ENCODE measurements at places on chromosomes 12 and 14. TPM values are rescaled to one million over a fixed set of nuclear protein-coding genes. Genes with fewer than 3 reads are reported as not detected.
A peak's percentile ranks its signal among the peaks of the same experiment; 100 is the strongest.

- DNase-seq: no peak
Measured at GRCh38 chr14:84288781-84289180, 1241.2 kb upstream of the FLRT2 start.

Gene TSPAN8
- 0.47 TPM for total RNA-seq

Gene ANKRD33
- not detected for total RNA-seq

- DNase-seq: no peak
Measured at GRCh38 chr12:25494926-25495325, 58.2 kb downstream of the LMNTD1 start.

DNA sequence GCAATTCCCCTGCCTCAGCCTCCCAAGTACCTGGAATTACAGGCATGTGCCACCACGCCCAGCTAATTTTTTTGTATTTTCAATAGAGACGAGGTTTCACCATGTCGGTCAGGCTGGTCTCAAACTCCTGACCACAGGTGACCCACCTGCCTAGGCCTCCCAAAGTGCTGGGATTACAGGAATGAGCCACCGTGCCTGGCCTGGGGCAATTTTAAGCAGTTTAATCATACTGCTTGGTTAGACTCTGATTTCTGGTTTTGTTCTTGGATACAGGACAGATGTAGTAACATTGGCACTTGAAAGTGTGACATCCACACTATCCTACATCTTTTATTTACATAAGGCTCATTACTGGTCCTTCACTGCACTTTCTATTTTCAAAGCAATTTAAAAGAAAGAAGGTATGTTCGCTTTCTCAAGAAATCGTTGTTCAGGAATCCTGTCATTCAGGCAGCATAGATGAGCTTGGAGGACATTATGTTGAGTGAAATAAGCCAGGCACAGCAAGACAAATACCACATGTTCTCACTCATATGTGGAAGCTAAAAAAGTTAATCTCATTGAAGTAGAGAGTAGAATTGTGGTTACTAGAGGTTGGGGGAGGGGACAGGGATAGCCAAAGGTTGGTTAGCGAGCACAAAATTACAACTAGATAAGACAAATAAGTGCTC lies 4.0 kb upstream of the NUAK1 start:
- DNase-seq: no peak

GRCh38 chr12:119859241-119859640 lies 17.9 kb downstream of the CIT start:
- DNase-seq: no peak

DNA sequence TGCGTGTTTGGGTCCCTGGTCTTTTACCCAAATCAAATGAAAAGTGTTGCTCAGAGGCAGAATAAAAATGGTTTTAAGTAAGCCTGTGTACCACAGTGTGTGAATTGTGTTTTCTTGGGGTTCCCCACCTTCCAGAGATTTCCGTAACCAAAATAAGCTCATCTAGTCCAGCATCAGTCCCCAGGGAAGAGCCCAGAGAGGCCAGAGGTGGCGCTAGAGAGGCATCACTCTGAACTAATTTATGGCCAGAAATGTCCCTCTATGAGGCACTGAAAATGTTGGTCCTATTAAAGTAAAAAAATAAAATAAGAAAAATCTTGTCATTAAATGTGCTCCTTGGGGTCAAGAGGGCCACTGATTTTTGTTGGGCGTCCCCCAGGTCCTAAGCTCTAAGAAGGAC lies 24.9 kb upstream of the PRKAB1 start:
- no peak for DNase-seq

Gene JPH4
- 0.10 TPM for total RNA-seq

DNA sequence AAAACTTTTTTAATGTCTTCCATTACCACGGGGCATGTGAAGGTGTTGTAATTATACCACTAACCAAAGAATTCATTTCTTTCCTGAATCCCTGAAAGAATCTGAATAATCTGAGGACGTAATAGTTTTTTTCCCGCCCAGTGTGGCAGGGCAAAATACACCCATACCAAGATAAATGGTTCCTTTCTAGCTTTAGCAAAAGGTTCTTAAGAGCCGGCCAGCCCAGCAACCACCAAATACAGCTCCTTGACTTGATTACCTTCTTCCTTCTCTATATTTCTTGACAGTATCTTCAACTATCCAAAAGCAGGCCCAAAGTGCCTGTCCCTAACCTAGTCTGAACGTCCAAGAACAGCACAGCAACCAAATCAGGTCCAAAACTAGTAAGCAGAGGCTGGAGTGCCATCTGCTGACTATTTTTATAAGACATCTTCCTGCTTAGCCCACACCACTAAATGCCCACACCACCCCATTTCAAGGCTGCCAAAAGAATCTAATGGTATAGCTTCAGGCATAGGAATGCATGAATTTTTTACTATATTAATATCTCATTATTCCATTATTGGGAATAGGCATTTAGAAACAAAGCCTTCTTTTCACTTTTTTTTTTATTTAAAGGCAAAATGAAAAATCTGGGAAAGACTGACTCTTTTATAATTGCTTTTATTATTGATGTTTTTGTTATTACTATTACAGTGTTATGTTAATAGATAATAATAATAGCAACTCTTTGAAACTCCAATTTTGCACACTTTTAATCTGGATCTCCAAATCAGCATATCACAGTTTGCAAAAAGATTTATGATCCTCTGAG lies 524.4 kb downstream of the MED13L start:
- peak; percentile 63 for DNase-seq

DNA sequence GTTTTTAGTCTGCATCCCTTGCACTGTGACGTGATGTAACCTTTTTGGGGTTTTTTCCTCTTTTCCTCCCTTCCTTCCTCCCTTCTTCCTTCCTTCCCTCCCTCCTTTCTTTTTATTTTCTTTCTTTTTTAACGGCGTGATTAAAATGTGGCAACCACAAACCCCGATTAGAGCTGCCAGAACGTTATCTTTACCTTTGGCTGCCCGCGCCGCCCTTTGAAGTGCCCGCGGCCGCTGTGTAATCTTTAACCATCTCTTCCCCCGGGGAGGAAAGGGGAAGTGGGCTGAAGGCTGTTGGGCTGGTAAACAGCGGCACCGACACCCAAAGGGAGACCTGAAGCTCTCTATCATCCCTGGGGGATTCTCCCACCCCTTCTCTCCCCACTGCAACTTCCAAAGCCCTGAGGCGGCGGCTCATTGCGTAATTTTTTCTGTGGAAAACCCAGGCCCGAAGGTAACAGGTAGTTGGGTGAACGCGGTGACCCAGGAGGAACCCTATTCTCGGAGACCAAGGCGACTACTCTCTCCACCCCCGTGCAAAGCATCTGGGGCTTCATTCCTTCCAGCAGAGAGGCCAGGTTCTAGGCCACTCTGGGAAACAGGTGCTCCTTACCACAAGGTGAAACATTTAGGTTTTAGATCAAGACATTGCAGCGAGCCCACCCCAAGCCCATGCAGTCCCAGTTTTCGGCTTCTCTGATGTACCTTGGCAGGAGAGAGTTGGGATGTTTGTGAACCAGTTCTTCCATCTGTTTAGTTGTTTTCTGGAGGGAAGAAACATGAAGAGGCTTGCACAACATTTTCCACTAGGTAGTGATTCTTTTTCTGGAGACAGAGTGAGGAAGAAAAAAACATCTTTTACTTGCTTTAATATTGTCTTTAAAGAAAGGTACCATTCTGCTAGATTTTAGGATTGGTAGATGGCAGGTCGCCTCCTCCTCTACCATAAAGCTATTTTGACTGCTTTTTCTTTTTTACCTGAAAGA lies 1.5 kb downstream of the LGR5 start:
- DNase-seq: no peak

- no peak for DNase-seq
Measured at GRCh38 chr12:124073356-124074035, 100.5 kb downstream of the ZNF664 start.

DNA sequence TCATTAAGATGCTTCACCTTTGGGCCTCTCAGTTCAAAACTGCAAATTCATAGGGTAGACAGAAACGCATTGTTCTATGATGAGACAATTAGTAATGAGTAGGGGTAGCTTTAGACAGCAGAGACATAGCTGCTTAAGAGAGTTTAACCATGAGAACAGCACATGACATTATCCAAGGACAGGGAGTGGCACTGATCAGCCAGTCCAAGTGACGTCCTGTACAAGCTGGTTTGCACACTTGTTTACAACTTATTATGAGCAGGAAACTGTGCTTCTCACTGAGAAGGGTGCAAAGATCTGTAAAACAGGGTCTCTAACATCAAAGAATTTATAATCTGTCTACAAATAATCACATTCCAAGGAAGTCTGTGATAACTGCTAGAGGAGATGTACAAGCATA lies 11.2 kb upstream of the SRSF5 start:
- no peak for DNase-seq

DNA sequence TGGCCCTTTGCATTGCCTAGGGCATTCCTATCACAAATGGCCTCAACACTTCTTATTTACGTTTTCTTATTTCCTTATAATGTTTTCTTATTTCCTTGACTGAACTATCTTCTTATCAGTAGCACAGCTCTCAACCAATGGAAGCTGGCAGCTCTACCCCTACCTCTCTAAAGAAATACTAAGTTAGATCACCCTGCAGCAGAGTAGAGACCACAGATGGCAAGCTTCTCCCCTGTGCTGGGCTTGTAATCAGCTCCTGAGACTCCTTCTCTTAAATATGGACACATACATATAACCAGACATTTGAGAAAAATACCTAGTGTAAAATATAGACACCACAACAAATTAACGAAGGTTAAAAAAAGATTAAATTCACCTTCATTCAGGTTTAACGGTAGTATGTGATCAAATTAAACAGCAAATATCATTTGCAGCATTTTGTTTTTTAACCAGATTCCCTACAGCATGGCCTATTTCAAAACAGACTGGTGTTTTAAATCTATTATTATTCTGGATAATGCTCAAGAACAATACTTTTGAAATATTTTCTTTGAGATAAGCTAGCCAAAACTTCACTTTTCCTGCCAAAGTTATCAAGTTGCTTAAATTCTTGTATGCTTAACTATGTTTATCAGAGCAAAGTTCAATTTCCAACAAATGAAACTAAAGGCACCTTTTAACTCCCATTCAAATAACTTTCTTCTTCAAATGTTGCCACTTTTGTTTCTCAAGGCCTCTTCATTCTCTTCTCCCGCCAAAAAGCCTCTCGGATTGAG lies 54.3 kb downstream of the SLC41A2 start:
- no peak for DNase-seq

Gene NELL2
- total RNA-seq: 2.7 TPM

DNA sequence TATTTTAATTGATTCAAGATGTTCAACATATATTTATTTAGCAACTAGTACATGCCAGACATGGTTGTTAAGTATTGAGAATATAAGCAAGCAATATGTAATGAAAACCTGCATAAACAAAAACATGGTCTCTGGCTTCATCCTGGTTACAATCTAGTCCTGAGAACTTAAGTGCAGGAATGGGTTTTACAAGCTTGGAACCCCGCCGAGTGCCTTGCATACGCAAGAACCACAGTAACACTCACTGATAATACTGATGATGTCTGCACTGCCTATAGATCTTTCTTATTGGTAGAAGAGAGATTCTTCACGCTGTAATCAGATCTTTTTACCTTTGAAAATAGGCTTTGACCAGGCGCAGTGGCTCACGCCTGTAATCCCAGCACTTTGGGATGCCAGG lies 22.9 kb upstream of the CALM1 start:
- no peak for DNase-seq

Gene SRRM4
- not detected for total RNA-seq

Gene NTN4
- total RNA-seq: 1.7 TPM

GRCh38 chr14:22824711-22825359 lies 4.9 kb upstream of the MRPL52 start:
- peak; percentile 81 for DNase-seq

DNA sequence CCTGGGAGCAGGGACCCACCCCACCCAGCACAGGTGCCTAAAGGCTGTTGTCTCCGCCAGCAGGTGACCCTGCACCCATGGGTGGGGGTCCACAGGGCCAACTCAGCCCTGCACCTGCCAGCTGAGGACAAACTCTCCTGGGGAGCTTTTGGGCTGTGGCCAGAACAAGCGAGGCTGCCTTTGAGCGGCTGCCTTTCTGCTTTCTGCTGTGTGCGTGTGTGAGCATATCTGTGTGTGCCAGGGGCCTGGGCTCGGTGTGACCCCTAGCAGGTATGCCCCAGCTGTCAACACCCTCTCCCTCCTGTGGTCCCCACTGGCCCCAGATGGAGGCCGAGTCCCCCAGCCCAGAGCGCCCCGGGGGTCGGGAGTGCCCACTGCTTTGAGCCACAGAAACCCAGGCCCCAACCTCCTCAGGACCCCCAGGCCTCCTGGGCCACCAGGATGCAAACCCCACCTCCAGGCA lies 25.9 kb upstream of the GPR132 start:
- DNase-seq: no peak

Gene KICS2
- total RNA-seq: 9.7 TPM

DNA sequence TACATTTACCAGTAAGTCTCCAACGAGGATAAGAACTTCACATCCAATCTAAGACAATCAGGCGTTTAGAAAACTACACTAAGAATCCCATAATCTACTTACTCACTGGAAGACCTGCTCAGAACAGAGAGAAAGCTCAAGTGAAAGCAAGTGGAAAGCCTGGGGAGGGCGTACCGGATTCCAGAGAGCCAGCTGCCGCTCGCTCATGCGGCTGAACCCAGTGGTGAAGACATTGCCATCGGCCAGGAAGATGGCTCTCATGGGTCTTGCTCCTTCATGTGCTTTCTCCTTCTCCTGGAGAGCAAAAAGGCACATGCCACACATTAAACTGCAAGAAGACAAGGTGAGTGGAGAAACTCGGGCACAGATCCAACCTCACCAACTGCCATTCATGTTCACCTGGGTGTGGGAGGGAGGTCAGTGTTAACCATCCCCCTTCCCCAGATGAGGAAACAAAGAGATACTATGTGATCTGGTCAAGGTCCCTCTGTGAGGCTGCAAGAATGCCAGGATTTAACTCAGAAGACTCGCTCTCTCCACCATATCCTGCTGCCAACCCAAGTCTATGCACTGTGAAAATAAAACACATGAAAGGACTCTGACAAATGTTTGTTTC lies 23.5 kb upstream of the SELPLG start:
- DNase-seq: no peak

DNA sequence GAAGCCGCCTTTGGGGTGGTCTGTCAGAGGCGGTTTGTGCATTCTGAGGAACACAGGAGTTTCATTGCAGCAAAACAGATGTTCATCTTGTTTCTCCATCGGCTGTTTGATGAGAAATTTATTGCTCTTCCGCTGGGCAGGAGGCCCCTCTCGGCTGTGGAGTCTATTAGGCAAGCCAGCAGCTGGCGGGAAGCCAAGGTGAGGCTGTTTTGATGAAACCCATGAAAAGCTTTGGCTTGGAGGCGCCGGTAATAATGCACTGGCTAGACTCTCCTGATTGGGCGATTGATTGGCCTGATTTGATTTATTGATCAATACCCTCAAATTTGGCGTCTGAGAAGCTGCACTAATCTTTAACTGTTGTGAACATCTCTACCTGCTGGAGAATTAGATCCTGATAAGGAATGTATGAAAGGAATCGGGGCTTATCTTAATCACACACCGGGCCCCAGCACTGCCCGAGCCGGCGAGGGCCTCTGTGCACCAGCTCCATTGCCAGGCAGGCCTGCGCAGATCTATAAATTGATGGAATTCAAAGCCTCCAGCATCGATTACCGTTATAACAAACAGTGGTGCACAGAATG lies 187.7 kb downstream of the PHETA1 start:
- peak; percentile 80 for DNase-seq

- no peak for DNase-seq
Measured at GRCh38 chr12:131829791-131830334, 1.7 kb downstream of the MMP17 start.

Gene TMEM121
- total RNA-seq: 4.4 TPM

- no peak for DNase-seq
Measured at GRCh38 chr12:64383675-64384074, 6.9 kb downstream of the C12orf56 start.

Gene TAS2R42
- total RNA-seq: not detected

GRCh38 chr12:93180566-93180965 lies 197.2 kb upstream of the NUDT4 start:
- DNase-seq: no peak
